ENCODE measurements at places on chromosomes 11 and 22. TPM values are rescaled to one million over a fixed set of nuclear protein-coding genes. Genes with fewer than 3 reads are reported as not detected.

The OR5AS1 gene
- total RNA-seq, result not detected

The CEND1 gene
- total RNA-seq, result 3.8 TPM

The SMCO4 gene
- total RNA-seq, result 33.7 TPM

The GGT5 gene
- 0.07 TPM for total RNA-seq

The DGCR6 gene
- total RNA-seq, result 1.5 TPM

The CDC42EP2 gene
- total RNA-seq, result 3.0 TPM

The TBX1 gene
- 0.09 TPM for total RNA-seq

The DBX1 gene
- total RNA-seq, result not detected

The MMP7 gene
- not detected for total RNA-seq

The CDCA5 gene
- 95.1 TPM for total RNA-seq

The OSBP2 gene
- total RNA-seq, result 2.1 TPM

The SYCE3 gene
- total RNA-seq, result not detected

The ZDHHC8 gene
- total RNA-seq, result 100 TPM

The TMPRSS13 gene
- 1.2 TPM for total RNA-seq
